OCI-M1 (cell line): ENCODE measurements at places on chromosomes 12 and 14.

DNA sequence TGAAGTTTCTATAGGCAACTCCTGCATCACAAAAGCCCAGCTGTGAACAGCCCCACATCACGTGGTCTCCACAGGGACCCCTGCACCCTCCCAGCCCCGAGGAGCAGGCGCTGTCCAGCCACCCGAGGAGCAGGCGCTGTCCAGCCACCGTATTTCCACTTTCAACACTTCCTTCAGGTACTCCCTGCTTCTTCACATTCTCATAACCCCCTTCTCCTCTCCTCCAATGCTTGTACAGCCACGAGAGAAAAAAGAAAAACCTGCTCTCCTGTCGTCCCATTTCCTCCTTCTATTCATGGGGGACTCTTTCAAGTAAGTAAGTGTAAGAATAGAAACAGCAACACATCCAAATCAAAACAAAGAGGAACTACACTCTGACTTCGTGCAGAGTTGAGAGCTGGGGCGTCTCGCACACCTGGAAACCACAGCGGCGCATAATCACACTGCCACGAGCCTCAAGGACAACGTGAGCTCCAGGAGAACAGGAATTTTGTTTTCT lies 11.9 kb downstream of the CDC42BPB start:
- DNase-seq, result no peak

DNA sequence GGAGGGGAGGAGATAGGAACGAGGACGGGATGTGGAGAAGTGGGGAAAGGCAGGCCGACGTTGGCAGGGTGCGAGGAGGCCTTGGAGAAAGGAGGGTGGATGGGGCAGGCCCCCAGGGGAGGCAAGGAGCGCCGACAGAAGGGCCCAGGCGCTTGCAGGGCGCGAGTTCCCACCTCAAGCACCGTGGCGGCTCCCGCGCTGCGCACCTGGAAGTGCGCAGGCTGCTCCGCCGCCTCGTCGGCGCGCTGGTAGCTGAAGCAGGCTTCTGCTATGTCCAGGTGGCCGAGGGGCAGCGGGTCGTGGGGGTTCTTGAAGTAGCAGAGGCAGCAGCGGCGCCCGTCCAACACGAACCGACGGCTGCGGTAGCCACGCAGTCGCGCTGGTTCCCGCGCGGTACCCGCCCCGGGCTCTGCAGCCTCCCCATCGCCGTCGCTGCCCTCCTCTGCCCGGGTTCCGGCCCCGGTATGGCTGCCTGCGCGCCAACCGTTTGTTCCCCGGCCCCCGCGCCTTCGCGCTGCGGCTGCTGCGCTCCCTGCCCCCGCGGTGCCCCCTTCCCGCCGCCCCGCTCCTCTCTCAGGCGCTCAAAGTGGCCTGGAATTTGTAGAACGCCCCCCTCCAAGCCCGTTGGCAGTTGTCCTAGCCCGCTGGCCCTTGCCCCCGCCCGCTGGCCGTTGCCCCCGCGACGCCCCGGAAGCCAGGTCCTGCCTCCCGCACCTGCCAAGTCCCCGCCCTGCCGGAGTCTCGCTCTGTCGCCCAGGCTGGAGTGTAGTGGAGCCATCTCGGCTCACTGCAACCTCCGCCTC lies 1.1 kb upstream of the ACTR6 start:
- DNase-seq, result peak; percentile 62

- DNase-seq, result no peak
Measured at GRCh38 chr14:29759521-29760340, 167.9 kb downstream of the PRKD1 start.

- peak; percentile 6 for DNase-seq
Measured at GRCh38 chr14:56092763-56093162, 25.4 kb upstream of the PELI2 start.

DNA sequence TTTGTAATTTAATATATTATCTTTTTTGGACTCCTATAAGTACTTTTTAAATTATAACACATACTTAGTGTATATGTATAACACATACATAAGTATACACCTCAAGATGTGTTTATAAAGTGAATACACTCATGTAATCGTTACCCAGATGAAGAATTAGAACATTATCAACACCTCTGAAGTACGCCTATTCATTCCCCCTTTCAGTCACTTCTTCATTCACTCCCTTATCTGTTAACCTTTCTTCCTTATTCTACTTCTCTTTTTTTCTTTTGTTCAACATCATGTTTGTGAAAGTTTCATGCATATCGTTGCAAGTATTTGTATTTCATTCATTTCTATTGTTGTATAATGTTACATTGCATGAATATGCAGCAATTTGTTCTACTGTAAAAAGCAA lies 98.5 kb downstream of the ARID2 start:
- peak; percentile 74 for DNase-seq

- DNase-seq, result no peak
Measured at GRCh38 chr14:35535483-35536112, 1.6 kb downstream of the INSM2 start.

DNA sequence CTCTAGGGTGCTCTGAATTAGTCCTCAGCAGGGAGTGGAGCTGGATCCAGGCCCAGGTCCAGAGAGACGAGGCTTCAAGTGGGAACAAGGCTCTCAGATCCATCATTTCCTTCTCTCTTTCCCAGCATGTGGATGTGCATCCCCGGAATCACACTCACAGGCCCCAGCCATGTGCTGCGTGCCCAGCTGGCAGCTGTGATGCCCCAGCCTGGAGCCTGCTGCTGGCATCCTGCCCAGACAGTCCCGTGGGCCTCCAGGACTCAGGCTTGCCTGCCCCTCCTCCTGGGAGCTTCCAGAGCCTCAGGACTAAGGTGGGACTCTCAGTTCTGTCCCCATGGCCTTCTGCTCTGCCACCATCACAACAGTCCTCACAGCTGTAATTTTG lies 6.2 kb upstream of the KRT84 start:
- no peak for DNase-seq

DNA sequence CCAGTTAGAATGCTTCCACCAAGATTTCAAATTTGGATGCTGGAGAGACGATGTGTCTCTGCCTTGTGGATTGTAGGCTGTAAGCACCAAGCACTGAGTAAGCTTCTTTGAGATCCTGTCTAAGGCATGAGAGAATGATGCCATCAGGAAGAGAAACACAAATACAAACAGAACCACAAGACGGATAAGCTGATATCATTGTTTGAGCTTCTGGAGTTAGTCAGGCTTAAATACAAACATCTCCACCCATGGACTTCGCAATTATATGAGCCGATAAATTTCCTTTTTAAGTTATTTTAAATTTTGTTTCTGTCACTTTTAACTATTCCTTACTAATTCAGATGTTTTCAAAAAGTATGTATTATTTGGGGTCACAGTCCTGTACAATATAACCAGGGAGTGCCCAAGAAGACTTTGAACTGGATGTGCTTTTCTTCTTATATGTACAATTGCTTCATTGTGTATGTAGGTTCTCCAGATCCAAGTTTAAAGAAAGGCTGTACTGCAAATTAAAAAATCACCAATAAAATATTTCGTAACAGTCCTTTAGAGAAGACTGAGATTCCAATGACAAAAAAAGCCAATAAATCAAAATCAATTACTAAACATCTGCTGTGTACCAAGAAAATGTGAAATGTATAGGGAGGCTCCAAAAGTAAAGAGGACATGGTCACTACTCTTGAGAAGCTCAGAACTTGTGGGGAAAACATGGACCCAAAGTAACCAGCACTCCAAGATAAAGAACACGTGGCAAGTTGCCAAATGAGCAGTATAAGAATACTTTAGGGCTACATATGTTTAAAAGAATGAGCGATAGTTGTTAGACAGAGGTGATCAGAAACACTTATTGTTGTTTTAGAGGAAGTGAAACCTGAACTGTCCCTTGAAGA lies 274.1 kb downstream of the ADAMTS20 start:
- DNase-seq, result peak; percentile 42

DNA sequence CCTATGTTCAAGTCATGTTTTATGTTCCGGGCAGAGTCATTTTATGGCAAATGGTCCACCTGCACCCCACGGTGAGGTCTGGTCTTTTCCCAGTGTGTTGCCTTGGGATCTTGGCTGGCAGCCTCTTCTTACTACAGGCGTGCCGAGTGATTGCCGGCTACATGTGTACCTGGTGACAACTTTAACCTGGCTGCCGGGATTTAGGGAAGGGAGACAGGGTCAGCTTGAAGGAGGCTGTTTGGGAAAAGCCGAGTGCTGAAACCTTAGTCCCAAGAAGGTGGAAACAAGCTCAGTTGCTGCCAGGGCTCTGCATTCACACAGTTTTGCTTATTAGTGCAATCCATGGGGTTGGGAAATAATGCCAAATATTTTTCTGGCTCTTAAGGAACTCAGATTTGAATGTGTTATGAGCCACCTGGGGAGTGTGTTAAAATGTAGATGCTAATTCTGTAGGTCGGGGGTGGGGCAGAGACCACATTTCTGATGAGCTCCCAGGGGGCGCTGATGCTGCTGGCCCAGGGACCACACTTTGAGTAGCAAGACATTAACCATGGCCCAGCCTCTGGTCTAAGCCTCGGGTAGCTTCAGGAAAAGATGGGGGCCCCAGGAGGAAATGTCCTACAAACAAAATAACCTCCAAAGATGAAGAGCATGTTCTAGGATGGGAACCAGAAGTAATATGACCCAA lies 179.6 kb downstream of the TBX5 start:
- DNase-seq, result no peak

- DNase-seq, result peak; percentile 62
Measured at GRCh38 chr12:7099290-7099996, 7.2 kb upstream of the C1R start.

GRCh38 chr12:4825011-4825858 lies 84.5 kb upstream of the KCNA1 start:
- DNase-seq, result peak; percentile 81

- no peak for DNase-seq
Measured at GRCh38 chr14:73944432-73945158, 5.3 kb downstream of the FAM161B start.

DNA sequence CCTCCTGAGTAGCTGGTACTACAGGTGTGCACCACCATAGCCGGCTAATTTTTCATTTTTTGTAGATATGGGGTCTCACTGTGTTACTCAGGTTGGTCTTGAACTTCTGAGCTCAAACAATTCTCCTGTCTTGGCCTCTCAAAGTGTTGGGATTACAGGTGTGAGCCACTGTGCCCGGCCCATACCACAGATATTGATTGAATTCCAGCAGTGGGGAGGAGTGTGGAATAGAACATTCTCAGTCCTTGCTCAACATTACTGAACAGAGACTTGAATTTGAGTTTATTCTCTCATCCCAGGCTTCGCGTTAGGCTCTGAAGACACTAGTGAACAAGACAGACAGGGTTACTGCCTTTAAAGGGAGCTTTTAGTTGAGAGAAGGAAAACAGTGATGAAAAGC lies 39.6 kb downstream of the PTPN11 start:
- DNase-seq, result no peak

- peak; percentile 67 for DNase-seq
Measured at GRCh38 chr12:32522331-32523221, 123.2 kb downstream of the FGD4 start.

DNA sequence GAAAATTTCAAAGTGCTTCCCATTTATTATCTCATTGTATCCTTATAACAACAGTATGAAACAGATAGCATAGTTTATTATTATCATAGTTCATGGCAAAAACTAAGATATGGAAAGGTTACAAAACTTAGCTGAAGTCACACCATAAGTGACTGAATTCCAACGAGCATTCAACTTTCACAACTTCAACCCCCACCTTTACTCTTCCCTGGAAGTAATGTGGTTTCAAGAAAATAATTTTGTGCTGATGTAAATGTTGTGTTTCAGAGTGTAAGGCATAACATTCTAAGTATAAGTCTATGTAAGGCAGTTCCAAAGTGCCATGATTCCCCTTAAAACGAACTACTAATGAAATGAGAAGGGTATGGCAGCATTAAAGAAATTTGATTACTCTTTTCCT lies 454.5 kb downstream of the BCAT1 start:
- no peak for DNase-seq

DNA sequence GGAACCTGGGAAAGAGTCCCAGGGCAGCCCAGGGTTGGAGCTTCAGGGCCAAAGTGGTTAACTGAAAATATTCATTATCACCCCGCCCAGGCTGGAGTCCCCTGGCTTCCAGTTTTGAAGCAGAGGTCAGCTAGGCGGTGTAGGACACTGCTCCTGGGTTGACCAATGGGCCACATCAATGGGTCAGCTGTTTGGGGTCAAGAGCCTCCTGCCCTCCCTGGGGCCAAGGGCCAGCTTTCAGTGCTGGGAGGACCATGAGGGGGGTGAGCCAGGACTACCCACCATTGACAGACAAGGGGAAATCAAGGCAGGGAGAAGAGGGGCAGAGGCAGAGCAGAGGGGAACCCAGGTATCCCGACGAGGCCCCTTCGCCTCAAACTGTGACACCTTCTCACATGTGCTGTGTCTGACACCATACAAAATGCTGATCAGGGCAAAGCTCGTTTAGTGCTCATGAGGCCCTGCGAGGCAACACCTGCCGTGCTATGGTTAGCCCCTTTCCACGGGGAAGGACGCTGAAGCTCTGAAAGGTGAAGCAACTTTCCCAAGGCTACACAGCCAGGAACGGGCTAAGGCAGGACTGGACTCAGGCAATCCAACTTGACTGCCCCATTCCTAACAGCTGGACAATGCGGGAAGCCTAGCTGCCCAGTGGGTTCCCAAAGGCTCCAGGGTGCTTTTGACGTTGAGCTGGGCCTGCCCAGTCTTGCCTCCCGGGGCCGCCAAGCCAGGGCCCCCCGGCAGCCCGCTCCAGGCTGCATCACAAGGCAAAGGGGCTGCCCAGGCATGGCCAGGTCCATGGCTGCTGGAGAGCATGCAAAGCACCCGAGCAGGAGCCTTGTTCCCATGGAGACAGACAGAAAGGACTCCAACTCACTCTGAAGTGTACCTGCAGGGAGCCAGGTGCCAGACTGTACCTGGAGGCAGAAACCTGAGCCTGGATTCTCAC lies 2.0 kb downstream of the SYNE3 start:
- no peak for DNase-seq

GRCh38 chr12:122297494-122297893 lies 31.2 kb upstream of the VPS33A start:
- DNase-seq, result no peak

- DNase-seq, result no peak
Measured at GRCh38 chr12:24808651-24809050, 140.2 kb downstream of the BCAT1 start.

DNA sequence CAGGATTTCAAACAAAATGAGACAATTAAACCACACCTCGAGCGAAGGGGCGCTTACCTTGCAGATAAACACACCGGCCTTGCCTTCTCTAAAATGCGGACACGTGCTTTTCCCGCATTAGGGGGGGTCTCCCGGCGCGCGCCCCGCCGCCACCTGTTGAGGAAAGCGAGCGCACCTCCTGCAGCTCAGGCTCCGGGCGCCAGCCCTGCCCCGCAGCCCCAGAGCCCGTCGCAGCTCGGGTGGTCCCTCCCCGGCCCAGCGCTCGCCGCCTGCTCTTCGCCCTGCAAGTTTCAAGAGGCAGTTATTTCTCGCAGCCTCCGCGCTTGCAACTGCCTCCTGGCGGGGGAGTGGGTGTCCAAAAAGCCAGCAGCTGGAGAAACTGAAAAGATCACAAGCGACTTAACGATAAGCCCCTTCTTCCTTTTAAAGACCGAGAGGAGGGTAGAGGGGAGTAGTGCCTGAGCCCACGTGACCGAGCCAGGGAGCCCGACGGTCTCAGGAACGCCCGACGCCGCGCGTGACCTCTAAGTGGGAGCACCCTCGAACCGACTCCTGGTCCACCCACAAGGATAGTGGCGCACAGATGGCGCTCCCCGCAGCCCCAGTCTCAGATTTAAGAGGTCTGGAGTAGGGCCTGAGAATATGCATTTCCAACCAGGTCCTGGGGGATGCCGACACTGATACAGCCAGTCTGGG lies at the start of gene ESR2:
ESR2 (minus strand) TSS at position 396 of the 696 bp plus-strand sequence. CDS start 11,386 bp downstream, outside the sequence.
- peak; percentile 89 for DNase-seq
